Left ventricle myocardium superior (tissue), 1 donor: ENCODE measurements at places on chromosomes 3 and 15. TPM values are rescaled to one million over a fixed set of nuclear protein-coding genes. Genes with fewer than 3 reads are reported as not detected.

- DNase-seq: no peak
Measured at GRCh38 chr15:80942266-80942665, 47.4 kb downstream of the MESD start.

DNA sequence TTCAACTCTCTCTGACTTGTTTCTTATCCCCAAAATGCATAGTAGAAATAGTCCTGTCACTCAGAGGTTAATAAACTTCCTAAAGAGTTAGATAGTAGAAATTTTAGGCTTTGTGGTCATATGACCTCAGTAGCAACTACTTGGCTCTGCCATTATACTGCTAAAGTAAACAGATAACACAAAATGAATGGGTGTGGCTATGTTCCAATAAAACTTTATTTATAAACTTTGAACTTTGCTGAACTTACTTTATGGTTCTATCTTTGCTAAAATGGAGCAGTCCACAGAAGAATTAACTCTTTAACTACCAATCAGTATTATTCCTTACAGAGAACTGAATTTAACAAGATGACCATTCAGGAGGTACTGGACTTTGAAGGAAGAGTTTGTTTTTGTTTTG is 393.6 kb upstream of the CDIN1 start:
- no peak for DNase-seq

DNA sequence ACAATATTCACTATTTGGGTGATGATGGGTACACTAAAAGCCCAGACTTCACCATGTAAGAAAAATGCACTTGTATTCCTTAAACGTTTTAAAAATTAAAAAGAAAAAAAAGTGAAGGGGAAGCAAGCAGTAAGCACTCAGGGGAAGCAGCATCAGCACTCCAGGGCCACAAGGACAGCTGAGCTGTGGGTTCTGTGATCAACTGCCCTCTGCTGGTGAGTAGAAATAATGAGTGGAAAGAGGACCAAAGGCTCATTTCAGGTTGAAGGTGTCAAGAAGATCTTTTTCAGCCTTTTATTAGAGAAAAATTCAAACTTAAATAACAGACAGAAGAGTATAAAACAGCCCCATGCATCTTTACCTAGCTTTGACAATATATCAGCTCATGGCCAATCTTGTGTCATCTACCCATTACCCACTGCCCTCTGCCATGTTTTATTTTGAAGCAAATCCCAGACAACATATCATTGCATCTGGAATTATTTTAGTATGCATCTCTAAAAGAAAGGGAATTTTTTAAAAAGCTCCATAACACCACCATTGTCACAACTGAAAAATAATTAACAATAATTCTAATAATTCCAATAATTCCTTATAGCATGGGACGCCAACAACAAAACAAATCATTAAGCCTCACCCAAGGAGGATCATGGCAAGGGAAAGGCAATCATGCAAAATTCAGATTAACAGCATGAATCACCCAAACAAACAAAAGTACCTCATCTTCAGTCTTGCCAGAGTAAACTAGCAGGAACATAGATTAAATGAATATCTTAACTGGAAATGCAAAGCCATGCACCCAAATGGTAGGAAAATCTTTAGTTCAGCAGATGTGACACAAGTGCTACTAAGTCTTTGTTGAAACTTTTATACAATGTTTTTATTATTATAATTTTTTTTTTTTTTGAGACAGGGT is 42.5 kb downstream of the TAMM41 start:
- peak; percentile 31 for DNase-seq

DNA sequence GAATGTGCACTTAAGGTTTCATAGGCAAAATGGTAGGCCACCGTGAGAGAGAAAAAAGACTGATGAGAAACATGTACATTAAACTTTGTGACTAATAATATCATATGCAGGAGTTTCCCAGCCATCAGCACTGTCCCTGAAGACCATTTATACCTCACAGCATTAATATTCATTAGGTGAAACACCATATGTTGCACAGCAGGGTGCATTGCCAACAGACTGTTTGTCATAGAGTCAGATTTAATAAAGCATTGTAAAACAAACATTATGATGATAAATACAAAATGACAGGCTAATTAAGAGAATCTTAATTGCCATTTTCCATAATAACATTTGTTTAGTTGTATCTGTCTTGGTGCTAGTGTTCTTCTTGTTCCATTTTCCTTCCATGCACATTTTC is 578.3 kb downstream of the EPHA3 start:
- DNase-seq: no peak

The SPRED1 gene
- 7.3 TPM for total RNA-seq
